Right lung (tissue), 10 donors: ENCODE measurements at places on chromosomes 13 and 19.

- peak; percentile 49 for DNase-seq
Observed at GRCh38 chr13:111210544-111211469, 95.7 kb downstream of the ARHGEF7 start.

GRCh38 chr13:58018865-58019264 lies 387.3 kb downstream of the PCDH17 start:
- no peak for DNase-seq

DNA sequence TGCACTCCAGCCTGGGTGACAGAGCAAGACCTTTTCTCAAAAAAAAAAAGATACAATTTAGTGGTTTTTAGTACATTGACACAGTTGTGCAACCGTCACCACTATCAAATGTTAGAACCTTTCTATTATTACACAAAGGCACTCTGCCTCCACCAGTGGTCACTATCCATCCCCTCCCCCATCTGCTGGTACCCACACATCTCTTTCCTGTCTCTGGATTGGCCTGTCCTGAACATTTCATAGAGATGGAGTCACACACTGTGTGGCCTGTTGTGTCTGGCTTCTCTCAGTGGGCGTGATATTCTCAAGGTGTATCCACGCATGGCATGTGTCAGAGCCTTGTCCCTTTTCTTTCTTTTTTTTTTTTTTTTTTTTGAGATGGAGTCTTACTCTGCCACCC lies 11.2 kb downstream of the KDM4B start:
- no peak for DNase-seq

DNA sequence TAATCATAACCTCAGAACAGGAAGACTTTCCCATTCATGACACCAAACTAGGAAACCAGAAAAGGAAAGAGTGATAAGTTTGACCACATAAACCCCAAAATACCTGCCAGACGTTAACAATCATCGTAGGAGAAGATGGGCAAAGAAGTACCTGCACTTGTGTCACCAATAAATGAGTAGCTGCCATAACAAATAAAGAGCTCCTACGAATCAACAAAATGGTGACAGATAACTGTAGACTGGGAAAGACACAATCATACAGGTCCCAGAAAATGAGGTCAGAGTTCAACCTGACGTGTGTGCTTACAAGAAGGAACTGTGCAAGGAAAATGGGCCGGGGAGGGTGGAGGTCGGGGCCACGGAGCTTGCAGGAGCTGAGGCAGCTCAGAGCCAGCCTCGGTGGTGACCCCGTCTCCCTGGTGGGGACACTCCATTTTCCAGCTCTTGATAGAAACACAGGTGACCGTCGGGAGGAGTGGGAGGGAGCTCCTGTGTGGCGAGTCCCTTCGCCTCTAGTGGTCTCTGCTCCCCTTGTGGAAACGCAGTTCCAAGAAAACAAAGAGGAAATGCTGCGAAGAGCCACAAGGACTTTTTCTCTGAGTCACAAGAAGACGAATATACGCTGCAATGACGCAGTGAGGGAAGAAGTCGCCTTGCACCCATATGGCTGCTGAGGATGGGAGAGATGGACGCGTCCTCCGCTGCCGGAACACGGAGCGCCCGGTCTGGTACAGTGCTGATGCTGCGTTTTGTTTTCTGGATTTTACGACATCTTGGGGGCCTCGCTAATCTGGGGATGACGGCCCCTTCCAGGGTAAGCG lies 9.5 kb downstream of the PIP5K1C start:
- DNase-seq = no peak

DNA sequence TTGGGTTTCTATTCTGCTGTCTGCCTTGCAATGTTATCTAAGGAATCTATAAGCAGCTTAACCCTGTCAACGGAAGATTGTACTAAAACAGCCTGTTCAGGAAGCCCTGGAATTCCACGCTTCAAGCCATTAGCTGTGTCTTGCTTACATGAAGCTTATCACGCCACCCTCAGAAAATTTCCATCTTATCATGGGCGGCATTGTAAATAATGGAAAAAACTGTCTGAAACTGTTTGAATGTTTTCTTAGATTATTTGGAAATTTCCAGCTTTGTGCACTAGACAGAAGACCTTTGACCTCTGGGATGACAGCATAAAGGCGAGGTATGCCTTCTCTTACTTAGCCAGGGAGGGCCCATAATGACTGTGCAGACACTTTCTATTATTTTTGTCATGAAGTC lies 319.7 kb downstream of the KCNRG start:
- DNase-seq = no peak

- DNase-seq = no peak
Observed at GRCh38 chr19:48997972-48998371, 4.3 kb downstream of the RUVBL2 start.

DNA sequence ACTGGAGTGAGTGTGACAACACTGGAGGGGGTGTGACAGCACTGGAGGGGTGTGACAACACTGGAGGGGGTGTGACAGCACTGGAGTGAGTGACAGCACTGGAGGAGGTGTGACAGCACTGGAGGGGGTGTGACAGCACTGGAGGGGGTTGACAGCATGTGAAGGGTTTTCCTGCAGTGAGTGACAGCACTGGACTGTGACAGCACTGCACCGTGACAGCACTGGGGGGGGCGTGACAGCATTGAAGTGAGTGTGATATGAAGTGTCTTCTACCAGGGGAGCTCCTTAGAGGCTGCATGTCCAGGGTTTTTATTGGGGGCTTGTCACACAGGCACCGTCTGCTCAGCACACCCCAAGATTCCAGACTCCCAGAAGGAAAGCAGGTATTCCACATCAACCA lies 274.8 kb downstream of the TEX29 start:
- DNase-seq = no peak

- peak; percentile 52 for DNase-seq
Observed at GRCh38 chr13:76383676-76384461, 502.3 kb downstream of the KCTD12 start.

- DNase-seq = no peak
Observed at GRCh38 chr19:10379880-10380312, 476 bp downstream of the TYK2 start.

- DNase-seq = no peak
Observed at GRCh38 chr19:39745643-39746042, 7.8 kb upstream of the CLC start.

DNA sequence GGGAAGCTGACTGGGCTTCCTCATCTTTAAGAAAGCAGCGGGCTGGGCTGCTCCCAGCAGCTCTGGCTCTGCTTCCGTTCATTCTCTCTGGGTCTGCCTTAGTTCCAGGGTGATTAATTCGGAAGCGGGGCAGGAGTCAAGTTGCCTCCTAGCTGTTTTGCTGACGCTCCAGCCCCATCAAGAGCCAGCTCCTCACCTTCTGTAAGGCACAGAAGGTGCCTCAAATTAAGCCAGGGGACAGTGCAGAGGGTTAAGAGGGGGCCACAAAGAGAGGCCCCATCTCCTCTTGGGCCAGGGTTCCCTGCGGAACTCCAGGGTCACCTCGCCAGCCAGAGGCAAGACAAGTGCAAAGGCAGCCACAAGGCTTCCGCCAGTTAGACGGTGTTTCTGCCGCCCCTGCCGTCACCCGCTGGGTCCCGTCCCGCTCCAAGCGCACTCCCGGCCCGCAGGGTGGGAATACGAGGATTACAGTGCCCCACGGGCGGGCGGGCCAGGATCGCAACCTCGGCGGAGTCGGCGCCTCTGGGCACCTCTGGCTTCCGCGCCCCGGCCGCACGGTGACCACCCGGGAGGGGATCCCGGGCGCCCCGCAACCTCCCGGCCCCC lies 508 bp downstream of the SLC15A1 start:
- DNase-seq = no peak

DNA sequence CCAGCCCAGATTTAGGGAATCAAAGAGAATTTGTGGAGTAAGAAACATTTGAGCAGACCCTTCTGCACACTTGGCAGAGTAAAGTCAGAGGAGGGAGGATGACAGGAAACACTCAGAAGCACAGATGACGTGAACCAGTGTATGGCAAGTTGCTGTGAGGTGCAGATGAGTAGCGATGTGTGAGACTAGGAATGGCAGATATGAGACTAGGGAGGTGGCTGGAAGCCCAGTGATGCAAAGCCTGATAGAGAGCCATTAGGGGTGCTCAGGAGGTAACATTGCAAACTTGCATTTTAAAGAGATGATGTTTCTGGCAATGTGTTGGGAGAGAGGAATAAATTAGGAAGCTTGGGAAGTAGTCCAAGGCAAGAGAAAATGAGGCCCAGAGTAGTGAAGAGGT lies 44.0 kb downstream of the PCDH17 start:
- no peak for DNase-seq

DNA sequence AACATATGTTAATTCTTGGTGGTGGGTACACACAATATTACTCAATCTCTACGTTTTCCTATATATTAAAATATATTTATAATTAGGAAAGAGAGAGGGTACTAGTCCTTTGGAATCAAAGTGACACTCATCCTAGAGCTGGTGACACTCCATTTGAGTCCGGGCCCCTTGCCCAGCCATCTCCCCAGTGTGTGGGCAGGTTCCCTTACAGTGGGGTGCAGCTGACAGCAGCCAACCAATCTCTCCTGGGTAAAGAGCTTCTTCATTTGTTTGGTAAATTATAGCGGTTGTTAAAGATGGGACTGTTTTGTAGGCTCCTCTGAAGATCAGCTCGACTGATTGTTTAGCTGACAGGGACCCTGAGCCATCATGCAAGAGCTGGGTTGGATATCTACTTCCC lies 37.2 kb upstream of the RGCC start:
- no peak for DNase-seq

GRCh38 chr19:31715249-31715945 lies 366.2 kb upstream of the TSHZ3 start:
- DNase-seq = peak; percentile 61

GRCh38 chr19:45876411-45877197 lies 9.3 kb downstream of the IRF2BP1 start:
- DNase-seq = no peak

DNA sequence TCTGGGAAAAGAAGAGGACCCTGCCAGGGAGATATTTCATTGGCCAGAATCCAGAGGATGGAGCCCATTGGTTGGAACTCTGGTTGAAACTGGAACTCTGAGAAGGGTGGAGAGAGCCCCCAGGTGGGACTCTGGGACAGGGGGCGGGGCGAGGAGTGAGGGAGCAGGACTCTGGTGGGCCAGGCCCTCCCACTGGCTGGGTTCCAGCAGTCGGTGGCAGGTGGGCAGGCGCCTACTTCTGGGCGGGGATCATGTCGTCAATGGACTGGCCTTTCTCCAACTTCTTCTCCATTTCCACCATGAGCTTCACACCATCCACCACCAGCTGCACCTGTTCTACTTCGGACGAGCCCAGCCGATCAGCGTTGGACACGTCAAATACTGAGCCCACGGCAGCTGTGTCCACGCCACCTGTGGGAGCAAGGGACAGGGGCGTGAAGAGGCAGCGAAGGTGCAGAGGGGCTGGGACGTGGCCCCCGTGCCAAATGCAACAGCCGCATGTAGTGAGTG lies 16.1 kb downstream of the CKM start:
- no peak for DNase-seq

DNA sequence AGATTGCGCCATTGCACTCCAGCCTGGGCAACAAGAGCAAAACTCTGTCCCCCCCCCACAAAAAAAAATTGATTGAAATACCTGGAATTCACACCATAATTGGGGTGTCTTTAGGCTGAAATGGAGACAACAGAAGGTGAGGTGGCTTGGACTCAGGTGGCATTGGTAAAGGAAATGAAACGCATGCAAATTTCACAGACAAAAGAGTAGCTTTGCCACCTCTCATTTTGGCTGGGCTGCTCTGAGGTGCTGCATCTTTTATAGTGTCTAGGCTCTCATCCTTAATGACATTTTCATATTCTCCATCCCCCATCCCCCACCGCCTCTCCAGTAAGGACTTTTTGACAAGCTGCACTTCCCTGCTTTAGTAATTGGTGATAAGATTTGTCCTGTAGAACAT lies 6.9 kb downstream of the UBE2L5 start:
- no peak for DNase-seq

DNA sequence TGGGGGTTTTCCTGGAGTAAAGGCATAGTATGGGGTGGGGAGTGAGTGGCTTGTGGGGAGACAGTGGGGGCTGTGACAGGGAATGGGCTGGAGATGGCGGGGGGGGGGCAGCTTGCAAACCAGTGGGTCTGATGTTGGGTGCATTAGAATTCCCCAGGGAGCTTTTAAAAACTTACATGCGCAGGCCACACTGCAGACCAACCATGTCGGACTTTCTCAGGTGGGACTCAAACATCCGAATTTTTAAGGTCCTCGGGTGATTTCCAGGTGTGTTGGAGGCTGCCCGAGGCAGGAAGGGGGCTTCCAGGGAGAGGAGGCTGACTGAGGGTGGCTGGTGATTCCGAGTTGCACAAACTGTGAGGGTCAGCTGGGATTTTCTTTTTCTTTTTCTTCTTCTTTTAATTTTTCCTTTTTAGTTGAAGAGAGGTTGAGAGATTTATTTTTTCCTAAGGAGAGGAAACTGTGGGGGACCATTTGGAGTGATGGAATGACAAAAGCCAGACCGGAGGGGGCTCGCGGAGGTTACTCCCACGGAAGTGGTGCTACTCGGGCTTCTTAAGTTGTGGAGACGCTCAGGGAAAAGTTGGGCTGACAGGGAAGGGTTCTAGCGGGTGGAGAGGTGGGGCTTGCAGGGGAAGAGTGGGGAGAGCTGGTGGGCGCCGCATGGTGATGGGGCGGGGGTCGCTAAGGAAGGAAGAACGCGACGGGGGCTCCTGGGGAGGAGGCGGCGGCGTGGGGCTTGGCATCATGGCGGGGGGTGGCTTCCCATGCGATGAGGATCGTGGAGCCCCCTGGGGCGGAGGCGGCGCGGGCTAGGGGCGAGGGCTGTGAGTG lies 997 bp upstream of the CACNG8 start:
- DNase-seq = no peak

- no peak for DNase-seq
Observed at GRCh38 chr13:30082391-30082790, 225.0 kb downstream of the KATNAL1 start.

- DNase-seq = no peak
Observed at GRCh38 chr13:49183672-49184325, 36.3 kb upstream of the MLNR start.
